ENCODE measurements at places on chromosomes 13 and 19. TPM values are rescaled to one million over a fixed set of nuclear protein-coding genes. Genes with fewer than 3 reads are reported as not detected.

The TNNI3 gene
- total RNA-seq, result not detected

The SHISA2 gene
- not detected for total RNA-seq

The LTBP4 gene
- 23.3 TPM for total RNA-seq

The MED26 gene
- total RNA-seq, result 5.9 TPM

All from smooth muscle cell of the pulmonary artery (primary cell).